HTR-8/SVneo (cell line): ENCODE measurements at places on chromosomes 6 and 20.

DNA sequence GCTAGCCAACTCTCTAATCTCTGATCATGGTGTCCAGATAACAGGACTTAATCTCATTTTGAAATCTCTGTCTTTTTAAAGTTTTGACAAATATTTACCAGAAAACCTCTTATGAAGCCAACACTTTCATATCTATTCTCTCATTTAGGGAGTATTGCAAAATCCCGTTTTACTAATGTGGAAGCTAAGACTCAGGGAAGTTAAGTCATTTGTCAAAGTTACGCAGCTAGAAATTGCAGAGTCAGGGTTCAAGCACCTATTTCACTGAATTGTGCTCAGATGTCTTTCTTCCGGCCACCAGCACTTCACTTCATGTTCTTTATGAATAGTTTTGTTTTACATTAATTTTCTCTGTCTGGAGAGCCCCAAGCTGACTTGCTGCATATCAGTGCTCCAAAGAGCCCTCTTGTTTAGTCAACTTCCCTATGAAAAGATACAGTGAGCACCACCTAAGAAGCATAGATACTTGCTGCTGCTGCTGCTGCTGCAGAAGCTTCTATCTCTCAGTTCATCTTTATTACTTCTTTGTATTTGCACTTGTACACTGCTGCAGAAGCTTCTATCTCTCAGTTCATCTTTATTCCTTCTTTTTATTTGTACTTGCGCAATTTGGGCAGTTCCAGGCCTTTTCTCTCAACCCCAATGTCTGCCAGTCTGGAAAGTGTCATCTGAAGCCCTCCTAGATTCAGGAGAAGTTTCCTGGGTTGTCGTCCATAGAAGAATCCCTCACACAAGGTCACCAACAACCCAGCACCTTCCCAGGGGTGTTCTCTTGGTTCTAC is 329.7 kb downstream of the MAFB start:
- DNase-seq: no peak

GRCh38 chr6:144098993-144099392 is 3.6 kb upstream of the SF3B5 start:
- DNase-seq: no peak

GRCh38 chr6:138844192-138844591 is 48.3 kb downstream of the ECT2L start:
- no peak for DNase-seq

DNA sequence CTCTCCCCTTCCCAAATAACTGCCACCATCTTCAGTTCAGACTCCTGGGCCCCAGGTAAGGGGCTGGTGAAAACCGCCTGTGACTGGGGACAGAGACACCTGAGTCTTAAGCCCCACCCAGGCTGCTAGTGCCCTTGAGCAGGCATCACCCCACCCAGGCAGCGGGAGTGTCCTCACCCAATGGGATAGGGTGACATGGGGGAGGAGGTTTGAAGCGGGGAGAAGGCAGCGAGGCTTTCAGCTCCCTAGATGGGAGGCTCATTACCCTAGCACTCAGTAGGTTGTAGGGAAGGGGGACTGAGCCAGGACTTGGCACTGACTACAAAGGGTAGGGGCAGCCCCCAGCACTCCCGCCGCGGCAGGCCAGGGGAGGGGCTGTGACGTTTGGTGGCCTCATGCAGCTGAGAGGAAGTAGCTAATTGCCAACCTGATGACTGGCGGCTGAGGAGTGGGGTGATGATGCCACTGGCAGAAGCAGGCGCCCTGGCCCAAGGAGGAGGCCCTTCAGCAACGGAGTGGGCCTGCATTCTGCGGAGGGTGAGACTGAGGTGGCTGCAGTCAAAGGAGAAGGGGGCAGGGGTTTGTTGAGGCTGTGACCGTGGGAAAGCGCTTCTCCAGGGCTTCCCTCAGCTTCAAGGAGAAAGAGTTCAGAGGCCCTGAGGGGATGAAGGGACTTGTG is 126.9 kb downstream of the MRPL14 start:
- no peak for DNase-seq

GRCh38 chr6:83514866-83515466 is 2.6 kb downstream of the PRSS35 start:
- peak; percentile 45 for DNase-seq

DNA sequence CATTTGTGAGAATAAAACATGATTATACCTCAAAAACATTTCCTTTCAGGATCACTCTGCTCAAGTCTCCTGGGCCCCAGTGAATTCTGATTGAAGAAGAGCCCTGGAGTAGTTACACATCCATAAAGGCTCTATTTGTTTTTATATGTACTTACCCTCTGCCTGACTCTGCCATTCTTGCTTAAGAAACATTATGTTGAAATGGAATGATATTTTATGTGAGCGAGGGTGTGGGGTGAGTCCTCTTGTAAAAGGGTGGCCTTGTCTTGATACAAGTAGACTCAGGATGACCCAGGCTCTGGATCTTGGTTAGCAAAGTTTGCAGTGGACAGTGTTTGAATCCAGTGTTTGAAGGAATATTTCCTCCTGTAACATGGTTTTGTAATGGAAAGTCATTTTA is 215.4 kb upstream of the PREP start:
- DNase-seq: no peak
